ENCODE measurements at places on chromosomes 2 and 18.

- no peak for DNase-seq
Measured at GRCh38 chr2:127275356-127275755, 18.6 kb downstream of the ERCC3 start.

GRCh38 chr2:76274160-76274559, 563.4 kb upstream of the GCFC2 start:
- no peak for DNase-seq

- DNase-seq = no peak
Measured at GRCh38 chr2:173239644-173240043, 115.0 kb upstream of the CDCA7 start.

- DNase-seq = no peak
Measured at GRCh38 chr2:178075006-178075326, 2.4 kb upstream of the PDE11A start.

DNA sequence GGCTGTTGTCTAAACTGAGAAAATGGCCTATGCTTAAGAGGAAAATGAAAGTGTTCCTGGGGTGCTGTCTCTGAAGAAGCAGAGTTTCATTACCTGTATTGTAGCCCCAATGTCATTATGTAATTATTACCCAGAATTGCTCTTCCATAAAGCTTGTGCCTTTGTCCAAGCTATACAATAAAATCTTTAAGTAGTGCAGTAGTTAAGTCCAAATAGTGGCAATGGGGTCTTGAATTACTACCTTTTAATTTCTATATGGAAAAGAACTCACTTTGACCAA, 13.8 kb upstream of the ALLC start:
- no peak for DNase-seq
